NCI-H187 (cell line): ENCODE measurements at places on chromosomes 5 and 9.
A peak's percentile ranks its signal among the peaks of the same experiment; 100 is the strongest.

DNA sequence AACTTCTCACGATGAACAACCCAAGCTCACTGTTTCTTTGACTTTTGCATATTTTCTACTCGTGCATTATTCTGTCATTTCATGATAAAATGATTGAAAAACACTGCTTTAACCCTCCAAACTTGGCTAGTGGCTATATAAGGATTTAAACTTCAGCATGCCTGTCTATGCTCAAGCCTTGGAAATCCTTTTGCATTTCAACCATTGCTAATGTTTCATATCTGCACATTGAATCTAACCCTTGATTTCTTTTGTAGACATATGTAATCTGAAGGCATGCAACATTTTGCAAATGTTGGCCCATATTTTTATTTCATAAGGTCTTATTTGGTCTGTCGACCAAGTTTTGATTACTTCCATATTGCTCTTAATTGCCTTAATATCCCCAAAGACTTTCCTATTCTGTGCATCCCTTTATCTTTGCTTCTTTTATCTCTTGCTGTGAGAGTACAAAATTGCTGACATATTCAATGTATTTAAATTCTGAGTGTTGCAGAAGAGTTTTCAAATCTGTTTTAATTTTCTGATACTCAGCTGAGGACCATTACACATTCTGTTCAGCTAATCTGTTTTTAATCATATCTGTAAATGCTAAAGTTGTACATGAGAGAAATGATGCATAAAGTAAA lies 403.7 kb upstream of the ZNF608 start:
- no peak for DNase-seq

DNA sequence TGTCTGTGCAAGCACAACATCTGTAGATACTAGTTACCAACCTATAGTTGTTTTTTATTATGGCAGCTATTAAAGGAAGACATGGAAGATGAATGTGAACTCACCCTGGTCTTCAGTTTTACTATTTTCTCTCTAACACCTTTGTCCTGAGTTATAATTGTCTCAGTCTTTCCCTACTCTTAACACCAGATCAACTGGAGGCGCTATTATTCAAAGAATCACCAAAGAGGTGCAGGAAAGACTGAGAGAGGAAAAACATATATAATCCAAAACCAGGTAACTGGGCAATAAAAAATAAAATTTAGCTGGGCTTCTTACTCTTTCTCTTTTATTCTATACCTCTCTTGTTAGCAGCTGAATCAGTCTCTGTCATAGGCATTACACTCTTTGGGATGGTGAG lies 134.2 kb upstream of the C6 start:
- no peak for DNase-seq

DNA sequence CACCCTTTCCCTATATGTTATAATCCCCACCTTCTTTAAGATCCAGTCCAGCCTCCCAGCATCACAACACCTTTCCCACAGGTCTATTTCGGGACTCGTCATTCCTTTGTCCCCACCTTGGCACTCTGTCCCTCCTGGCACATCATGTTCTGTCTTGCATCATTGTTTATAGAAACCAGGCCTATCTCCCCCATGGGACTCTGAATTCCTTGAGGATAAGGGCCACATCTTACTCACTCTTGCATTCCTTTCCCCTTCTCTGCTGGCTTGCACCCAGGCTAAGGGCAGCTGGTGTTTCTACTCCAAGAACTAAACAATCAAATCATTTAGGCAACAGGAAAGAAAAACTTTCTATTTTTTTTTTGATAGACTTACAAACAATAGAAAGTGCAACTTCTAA lies 205.7 kb downstream of the AGTPBP1 start:
- no peak for DNase-seq

- no peak for DNase-seq
These were observed 491.7 kb upstream of the PIK3R1 start for GRCh38 chr5:67723873-67724272.

- DNase-seq, result no peak
These were observed 198.1 kb downstream of the EFNA5 start for GRCh38 chr5:107472620-107473064.

DNA sequence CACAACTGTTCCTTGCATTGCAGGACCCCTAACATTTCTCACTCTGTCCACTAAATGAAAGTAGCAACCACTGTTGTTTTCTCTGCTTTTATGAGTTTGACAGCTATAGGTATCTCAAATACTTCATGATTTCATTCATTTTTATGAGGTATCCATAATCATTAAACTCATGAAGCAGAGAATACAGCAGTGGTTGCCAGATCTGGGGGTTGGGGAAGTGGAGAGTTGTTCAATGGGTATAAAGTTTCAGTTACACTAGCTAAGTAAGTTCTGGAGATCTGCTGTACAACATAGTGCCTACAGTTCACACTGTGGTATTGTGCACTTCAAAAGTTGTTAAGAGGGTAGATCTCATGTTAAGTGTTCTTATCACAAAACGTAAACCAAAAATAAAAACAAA lies 23.4 kb upstream of the CAMK4 start:
- no peak for DNase-seq

- DNase-seq, result peak; percentile 15
These were observed 113.1 kb upstream of the NIPBL start for GRCh38 chr5:36763454-36763853.

DNA sequence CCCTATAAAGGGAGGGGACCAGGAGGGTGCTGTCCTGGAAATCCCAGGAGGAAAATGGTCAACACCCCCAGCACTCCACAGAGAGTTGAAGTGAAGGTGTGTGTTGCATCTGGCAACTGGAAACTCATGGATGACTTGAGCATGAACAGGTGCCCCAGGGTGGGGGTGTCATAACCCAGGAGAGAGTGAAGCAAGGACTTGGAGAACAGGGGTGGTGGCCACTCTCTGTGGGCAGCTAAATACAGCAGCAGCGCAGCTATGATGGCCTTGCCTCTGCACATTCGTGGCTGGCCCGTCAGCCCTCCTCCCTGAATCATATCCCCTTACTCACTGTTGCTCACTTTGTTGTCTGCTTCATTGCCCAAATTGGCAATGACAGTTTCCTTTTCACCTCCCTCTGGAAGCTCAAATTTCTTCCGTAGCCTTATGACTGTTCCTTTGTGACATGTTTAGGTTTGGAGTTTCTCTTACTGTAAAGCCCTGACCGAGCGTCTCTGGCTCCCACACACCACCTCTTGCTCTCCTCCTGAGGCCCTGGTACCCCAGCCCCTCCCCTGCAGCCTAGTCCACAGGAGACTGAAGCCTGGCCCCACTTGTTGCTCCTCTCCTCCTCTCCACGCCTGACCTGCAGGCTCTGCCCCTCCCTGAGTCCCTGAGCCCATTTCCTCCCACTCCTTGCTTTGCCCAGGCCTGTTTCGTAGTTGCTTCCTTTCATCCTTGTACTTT lies 185.8 kb downstream of the CD180 start:
- no peak for DNase-seq

- no peak for DNase-seq
These were observed 76.6 kb upstream of the XPA start for GRCh38 chr9:97773723-97774122.

DNA sequence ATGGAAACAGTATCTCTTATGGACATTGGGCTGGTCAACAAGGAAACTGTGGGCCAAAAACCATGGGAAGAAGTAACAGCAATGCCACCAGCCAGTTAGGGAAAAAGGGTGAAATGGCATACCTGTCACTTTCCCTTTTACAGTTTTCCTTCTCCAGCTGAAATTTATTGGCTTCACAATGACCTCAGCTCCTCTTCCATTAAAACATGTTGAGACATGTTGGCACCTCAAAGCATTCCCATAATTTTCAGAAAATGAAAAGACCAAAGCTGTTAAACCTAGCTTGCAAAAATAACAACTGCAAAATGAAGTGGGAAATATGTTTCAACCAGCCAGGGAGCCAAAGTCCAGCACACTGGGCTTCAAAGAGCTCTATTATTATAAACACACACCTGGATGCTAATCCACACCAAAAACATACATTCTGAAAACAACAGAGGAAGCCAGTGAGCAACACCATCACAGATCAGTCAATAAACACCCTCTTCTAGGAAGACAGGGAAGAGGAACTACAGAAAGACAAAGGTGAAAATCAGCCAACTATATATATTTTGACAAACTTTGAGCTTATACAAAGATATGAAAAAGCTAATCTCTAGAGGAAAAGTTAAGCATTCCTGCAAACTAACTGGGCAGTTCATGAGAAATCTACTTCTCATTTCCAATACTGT lies 78.4 kb upstream of the PTGER4 start:
- no peak for DNase-seq

GRCh38 chr9:4617752-4618151 lies 44.3 kb upstream of the PLPP6 start:
- no peak for DNase-seq

GRCh38 chr9:116191576-116192415 lies 38.2 kb downstream of the PAPPA start:
- DNase-seq, result no peak

DNA sequence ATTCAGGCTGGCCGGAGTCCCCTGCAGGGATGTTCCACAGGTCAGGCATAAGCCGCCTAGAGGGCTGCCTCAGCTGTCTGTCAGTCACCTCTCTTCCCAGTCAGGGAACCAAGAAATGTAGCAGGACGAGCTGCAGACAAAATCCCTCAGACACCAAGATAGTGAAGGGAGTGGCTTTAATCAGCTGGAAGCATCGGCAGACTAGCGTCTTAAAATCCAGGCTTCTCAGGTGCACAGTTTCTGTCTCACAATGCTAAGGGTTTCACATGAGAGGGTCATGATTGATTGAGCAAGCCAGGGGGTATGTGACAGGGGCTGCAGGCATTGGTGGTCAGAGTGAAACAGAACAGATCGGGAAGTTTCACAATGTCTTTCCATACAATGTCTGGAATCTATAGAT lies 247.2 kb downstream of the CDH10 start:
- no peak for DNase-seq

DNA sequence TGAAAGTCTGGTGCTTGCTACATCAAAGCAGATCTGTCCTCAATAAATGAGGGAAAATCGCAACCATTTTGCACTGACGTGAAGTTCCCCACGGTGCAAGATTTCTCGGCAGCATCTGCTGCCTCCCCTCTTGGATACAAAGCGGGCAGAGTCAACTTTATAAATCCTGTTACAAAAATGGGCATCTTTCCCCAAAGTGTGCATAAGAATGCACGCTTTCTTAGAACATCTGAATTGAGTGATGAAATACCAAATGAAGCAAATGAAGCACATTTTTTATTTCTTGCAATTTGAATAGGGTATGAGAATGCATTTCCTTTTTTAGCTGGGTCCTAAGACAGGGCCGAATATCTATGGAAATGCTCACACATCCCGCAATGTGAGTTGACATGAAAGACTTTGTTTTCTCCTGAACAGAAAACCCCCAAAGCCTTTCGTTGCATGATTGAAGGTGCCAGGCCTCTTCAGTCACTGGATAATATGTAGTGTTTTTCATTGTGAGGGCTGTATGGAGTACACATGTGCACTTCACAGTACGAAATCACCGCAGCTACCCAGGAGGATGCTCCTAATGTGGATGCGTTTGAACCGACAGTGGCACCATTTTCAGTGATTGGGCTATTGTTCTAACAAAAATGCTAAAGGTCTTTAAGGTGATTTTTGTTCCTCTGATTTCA lies 19.6 kb upstream of the MAPKAP1 start:
- DNase-seq, result no peak

DNA sequence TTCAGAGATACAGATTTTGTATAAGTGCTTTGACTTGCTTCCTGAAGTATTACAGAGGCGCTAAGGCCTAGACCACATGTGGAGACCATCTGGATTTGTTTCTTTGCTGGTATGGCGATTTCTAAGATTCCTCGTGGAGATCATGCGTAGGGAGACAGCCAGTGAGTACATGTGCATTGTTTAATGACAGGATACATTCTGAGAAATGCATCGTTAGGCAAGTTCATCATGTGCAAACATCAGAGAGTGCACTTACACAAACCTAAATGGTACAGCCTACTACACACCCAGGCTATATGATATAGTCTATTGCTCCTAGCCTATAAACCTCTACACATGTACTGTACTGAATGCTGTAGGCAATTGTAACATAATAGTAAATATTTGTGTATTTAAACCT lies 16.5 kb upstream of the CEP120 start:
- no peak for DNase-seq

- DNase-seq, result no peak
These were observed 40.1 kb upstream of the SUB1 start for GRCh38 chr5:32545102-32545800.

DNA sequence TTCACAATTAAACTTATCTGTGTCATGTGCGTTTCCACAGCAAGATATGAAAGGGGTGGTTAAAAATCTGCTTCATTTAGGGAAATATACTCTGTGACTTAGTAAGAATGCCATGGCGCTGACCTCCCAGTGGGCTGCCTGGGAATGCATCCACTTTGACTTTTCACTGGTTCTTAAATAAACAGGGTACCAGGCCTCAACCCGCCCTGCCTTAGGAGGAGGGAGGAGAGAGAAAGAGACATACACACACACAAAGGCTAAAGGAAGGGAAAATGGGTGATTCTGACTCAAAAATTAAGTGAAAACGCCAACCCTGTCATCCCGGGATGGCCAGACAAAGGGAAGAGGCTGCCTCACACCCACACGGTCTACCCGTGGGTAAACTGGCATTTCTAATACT lies 122.1 kb downstream of the EBF1 start:
- no peak for DNase-seq

DNA sequence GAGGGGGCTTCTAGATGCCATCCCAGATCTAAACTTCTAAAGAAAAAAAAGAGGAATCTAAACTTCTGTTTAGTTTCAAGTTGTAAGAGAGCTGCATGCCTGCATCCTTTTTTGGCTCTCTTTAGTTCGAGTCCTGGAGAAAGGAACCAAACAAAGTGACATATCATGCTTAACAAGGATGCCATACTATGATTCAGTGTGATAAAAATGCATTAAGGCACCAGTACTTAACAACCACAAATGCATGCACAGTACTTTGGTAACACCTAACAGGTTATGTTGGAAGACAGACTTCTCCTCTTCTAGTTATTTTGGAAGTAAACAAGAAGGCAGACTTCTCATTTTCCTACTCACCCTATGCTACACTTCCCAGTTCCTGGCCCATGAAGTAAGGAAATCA lies 27.3 kb downstream of the NME5 start:
- DNase-seq, result no peak

DNA sequence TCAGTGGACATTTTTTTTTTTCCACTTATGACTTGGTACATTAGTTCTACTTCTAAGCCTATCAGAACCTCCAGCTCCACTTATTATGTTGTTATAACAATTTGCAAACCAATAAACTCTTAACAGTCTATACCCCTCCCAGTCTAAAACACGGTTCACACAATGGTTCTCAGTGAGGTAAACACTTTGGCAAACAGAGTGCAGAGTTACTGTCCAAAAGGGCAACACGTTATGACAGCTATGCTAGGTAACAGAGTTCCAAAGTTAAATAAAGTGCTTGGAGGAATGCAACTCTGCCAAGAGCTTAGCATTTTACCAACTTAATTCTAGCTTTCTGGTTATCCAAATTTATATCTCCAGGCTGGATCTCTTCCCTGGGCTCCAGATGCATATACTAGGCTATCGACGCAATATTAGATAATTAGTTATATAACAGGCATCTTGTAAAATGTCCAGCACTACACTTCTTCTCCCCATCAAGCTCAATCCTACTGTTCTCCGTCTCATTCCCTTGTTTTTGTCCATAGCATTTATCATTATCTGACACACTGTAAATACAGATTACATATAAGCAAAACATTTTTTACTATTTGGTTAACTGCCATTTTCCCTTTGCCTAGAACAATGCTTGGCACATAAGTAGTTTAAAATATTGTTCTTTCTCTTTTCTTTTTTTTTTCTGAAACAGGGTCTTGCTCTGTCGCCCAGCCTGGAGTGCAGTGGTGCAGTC lies 14.3 kb downstream of the FNBP1 start:
- DNase-seq, result no peak

- DNase-seq, result no peak
These were observed 1095.9 kb downstream of the EFNA5 start for GRCh38 chr5:106574820-106575219.

- DNase-seq, result no peak
These were observed 9.2 kb upstream of the ISL1 start for GRCh38 chr5:51373880-51374523.
